ENCODE measurements at places on chromosomes 12 and 14.
A peak's percentile ranks its signal among the peaks of the same experiment; 100 is the strongest.

DNA sequence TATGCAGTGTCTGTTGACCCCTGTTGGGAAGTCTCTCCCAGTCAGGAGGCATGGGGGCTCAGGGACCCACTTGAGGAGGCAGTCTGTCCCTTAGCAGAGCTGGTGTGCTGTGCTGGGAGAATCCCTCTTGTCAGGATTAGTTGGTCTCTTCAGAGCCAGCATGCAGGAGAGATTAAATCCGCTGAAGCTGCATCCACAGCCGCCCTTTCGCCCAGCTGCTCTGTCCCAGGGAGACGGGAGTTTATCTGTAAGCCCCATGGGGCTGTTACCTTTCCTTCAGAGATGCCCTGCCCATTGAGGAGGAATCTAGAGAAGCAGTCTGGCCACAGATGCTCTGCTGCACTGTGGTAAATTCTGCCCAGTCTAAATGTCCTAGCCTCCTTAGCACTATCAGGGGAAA lies 13.1 kb upstream of the KLRC1 start:
- DNase-seq: no peak

- DNase-seq: no peak
Observed at GRCh38 chr12:64739778-64740177, 19.4 kb downstream of the GNS start.

DNA sequence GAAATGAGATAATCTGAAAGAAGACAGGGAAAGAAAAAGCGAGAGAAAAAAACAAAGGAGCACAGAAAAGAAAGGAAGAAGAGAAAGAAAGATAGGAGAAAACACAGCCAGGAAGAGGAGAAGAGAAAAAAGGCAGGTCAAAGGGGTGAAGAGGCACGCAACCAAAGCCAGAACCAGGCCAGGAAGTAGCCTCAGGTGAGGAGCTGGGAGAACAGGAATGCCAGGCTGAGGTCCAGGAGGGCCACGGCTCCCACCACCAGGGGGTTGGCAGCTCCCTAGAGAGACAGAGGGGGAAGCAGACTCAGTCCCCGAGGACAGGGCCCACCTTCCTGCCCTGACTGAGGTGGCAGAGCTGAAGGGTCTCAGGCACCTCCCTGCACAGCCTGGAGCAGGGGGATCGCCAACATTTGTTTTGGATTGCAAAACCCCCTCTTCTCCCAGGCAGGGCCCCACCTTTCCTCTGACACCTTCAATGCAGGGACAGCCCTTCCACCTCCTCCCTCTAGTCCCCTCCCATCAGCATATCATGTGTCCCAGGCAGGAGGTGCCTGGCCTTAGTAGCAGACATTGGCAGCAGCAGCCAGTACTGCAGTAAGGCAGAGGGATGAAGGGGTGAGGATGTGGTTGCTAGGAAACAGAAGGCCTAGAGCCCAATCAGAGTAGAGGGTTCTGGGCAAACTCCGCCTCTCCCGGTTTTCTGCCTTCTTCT lies 2.0 kb upstream of the AP1G2 start:
- DNase-seq: peak; percentile 26

DNA sequence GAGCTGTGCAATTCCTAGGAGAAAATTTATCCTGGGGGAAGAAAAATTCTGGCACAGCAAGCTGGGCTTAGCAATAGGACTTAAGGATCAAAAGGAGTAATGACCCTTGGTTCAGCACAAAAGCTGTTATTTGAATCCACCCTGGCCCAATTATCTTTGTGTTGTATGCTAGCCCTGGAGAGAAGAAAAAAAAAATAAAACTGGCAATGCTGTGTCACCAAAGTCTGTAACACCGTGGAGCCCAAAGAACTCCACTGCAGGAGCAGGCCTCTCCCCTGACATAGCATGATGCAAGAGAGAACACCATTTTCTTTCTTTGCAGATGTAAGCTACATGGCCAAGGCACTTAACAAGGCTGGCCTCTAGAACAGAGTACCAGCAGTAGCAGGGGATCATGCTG lies 63.0 kb upstream of the ARHGAP5 start:
- no peak for DNase-seq

DNA sequence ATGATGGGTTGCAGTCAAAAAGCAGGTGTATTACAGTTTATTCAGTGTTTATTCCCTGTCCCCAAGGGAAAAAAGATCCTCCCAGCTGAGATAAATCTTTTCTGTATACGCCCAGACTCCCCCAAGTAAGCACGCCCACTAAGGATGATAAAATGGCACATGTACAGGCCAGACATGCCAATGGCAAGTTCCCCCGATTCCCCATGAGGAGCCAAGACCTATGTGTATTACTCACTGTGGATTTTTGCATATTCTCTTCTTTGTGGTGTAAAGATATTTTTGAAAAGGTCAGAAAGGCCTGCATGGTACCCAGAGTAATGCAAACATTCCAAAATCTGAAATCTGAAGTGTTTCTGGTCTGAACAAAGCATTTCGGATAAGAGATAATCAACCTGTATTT lies 22.2 kb downstream of the NR2C1 start:
- DNase-seq: peak; percentile 2

DNA sequence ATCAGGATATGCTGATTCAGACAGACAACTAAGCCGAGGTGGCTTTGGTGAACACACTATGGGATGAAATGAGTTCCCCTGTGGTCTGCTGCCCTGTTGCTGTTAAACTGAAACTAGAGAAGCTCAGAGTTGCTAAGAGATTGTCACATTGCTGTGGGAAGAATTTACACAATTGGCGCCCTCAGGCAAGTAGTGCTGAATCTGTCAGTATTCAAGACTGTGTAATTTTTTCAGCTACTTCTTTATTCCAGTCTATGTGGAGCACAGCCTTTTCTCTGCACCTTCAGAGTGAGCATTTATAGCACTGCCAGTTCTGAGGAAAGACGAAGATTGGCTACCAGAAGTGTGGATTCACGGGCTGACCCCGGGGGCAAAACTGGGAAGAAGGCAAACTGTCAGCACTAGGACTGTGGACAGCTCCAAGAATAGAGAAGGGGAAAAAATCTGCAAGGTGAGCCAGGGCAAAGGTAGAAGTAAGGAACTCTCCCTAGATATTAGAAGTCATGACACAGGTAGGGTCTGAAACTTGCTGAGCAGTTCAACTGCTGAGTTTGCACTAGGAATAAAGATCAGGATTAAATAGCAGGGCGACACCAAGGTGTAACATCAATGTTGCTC lies 218.8 kb upstream of the TMPO start:
- DNase-seq: no peak

DNA sequence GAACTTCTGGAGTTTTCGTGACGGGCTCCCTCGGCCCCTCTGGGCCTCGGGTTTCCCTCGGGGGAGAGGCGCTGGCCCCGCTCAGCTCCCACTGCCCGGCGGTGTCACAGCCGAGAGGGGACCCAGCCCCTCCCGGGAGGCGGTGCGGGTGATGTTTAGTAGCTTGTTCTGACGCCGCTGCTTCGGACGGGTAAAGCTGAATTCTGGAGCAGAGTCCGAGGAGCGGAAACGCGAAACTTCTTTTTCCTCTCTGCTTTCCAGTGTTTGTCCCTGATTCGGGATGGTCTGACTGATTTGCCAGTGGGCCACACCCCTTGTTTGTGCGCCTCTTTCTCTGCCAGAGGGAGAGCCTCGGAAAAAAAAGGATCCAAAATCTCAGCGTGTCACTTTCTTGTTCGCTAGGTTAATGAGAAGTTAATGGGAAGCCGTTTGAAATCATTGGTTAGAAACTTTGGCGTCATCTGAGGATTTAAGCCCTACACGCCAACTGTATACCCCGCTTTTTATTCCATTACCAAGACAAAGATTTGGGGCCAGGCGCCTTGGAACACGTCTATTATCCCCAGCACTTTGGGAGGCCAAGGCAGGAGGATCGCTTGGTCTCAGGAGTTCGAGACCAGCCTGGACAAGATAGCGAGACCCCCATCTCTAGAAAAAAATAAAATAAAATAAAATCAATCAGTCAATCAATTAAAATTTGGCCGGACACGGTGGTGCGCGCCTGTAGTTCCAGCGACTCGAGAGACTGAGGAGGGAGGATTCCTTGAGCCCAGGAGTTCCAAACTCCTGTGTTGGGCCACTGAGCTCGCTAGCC lies 756 bp downstream of the TULP3 start:
- peak; percentile 84 for DNase-seq

DNA sequence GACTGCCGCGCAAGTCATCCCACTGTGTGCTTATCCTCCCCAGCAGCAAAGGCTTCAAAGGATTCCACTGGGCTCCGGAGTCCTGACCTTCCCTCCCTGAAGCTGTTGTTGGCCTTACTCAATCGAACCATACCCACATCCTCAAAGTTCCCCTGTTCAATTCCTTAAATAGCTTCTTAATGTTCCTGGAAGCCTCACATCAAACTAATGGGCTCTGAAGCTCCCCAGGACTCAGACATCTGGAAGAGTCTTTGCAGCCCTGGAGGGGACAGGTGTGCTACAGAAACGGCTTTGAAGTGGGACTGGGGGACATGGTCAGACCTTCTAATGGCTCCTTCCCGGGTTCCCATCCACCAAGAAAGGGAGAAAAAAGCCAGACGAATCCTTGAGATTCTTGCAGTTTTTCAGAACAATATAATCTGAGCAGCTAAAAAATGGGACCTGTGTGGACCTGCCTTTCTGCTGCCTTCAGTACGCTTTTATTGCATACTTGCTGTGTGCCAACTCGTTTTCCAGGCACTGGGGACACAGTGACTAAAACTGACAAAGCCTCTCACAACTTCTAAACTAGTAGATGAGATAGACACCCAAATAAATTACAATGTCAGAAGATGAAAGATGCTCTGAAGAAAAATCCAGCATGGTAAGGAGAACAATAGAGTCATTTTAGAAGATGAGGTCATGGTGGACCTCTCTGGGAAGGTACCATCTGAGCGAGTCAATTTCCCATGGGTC lies 204.5 kb downstream of the MON2 start:
- DNase-seq: peak; percentile 30

- DNase-seq: peak; percentile 53
Observed at GRCh38 chr12:94560431-94561221, 89.7 kb downstream of the TMCC3 start.

DNA sequence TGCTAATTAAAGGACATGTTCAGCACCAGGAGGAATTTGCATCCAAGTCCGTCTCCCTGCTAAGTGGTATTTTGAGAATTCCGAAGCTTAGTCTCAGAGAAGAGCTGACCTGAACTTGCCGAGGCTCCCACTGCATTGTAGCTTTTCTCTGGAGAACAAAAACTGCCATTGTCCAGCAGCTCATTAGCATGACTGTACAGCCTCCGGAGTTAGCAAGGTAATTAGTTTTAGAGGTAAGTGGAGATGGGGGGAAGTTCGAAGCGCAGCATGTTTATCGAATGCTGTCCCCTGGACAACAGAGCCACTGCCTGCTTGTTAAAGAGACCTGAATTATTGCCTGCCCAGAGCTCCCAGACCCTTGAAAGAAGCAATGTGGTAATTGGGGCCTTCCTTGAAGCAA lies 160.3 kb upstream of the PELI2 start:
- no peak for DNase-seq

DNA sequence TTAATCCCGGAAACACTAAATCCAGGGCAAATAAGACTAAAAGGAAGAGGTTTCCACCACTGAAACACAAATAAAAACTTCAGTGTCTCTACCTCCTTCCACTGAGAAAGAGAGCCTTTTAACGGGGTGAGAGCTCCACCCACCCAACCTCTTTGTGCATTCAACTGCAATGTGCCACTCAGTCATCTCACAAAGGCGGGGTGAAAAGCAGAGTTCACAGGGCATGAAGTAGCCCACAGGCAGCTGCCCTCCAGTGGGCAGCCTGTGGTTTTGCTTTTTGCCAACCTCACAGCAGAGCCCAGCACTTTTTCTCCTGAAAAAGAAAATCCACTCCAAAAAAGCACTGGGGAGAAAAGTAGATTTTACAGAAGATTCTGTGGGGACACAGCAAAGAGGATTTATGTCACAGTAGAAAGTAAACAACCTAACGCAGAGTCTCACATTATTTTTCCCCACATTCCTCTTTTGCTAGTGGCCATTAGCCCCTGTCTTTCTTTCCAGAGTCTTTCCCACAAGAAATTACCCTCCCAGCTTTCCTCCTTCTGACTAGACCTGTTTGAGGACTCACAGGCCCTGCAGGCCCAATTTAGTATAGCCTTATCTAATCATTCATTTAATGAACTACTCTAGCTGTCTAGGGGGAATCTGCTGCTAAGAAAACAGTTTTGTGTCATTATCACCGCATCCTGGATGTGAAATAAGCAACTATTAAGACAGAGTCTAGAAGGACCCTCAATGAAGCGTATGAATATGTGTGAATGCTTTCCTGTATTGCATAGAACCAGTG lies 753.8 kb upstream of the FOXG1 start:
- no peak for DNase-seq

GRCh38 chr12:119334430-119335170 lies at the start of gene CCDC60:
CCDC60 (plus strand) TSS chr12:119334729; CDS start chr12:119335177, 448 bp downstream.
- no peak for DNase-seq

DNA sequence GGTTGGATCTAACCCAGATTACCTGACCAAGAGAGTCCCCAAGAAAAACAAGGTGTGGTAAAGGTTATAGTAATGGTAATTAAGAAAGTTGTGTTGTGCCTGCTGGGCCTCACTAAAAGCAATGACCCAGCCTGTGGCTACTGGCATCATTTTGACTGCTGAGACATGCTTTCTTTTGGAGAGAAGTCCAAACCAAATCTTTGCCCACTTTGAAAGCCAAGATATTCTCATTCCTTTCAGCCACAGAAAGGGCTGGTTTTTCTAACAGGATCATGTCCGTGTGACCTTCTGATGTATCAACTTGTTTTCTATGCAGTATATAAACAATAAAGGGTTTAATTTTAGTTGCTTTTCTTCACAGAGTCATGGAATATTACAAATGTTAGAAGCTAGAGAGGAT lies 388.6 kb downstream of the RAD51B start:
- DNase-seq: peak; percentile 55

Data from GM23248 (cell line).